ENCODE measurements at places on chromosomes 6 and 20.

GRCh38 chr6:36224918-36225461 is 28.4 kb downstream of the BRPF3 start:
- DNase-seq, result no peak

GRCh38 chr20:32823078-32823477 is 3.3 kb downstream of the MAPRE1 start:
- DNase-seq, result peak; percentile 6

- peak; percentile 5 for DNase-seq
These were observed 4.7 kb upstream of the MAP3K4 start for GRCh38 chr6:160986851-160987250.

DNA sequence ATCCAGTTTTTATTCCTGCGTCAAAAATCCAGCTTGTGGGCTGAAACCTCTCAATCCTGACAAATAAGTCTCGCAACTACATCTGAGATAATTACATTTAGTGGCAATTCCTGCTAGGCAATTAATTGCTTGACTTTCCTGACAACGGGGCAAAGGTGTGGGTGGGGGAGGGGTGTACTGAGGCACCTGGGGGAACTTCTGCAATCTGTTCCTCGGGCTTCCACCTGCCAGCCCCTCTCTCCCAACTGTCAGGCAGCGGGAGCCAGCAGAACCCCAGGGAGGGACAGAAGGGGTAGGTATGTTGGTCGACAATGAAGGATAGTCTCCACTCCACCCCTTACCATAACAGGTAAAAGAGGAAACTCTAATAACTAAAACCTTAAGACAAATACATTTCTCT is 6.8 kb downstream of the C6orf52 start:
- no peak for DNase-seq

DNA sequence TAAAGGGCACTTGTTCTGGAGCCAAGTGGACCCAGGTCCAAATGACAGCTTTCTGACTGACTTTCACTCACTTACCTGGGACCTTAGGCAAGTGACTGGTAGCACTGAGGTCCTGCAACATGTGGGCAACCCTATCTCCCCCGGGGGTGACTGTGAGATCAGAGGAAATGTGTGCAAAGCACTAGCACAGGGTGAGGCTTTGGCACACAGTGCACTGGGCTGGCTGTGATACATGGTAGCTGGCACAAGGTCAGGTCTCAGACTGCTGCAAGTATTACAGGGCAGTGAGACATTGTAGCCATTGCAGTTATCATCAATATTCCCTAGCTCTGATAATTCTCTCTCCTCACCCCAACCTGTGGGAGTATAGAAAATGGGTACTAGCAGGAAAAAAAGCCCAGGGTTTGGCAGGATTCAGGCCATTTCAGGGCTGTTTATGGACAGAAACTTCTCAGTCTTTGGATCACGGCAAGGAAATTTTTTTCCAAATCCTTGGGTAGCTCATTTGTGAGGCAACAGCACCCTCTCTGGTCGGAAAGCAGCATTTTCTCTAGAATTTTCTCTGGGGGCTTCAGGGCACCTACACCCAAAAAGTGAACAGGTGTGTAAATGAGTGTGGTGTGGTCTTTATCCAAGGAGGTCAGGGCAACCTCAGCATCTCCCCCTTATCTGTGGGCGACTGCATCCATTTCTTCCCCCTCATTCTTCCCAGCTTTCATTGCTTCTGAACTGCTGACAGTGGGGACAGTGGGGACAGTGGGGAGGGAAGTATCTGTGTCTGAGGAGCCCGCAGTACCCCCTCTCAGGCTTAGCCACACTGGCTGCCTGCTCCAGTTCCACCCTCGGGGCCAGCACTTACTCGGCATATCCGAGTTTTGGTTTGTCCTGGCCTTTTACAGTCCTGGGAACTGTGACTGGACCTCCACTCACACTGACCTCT is 148.7 kb upstream of the PHACTR3 start:
- DNase-seq, result peak; percentile 1

GRCh38 chr6:42118162-42119001 is 24.0 kb downstream of the C6orf132 start:
- no peak for DNase-seq

DNA sequence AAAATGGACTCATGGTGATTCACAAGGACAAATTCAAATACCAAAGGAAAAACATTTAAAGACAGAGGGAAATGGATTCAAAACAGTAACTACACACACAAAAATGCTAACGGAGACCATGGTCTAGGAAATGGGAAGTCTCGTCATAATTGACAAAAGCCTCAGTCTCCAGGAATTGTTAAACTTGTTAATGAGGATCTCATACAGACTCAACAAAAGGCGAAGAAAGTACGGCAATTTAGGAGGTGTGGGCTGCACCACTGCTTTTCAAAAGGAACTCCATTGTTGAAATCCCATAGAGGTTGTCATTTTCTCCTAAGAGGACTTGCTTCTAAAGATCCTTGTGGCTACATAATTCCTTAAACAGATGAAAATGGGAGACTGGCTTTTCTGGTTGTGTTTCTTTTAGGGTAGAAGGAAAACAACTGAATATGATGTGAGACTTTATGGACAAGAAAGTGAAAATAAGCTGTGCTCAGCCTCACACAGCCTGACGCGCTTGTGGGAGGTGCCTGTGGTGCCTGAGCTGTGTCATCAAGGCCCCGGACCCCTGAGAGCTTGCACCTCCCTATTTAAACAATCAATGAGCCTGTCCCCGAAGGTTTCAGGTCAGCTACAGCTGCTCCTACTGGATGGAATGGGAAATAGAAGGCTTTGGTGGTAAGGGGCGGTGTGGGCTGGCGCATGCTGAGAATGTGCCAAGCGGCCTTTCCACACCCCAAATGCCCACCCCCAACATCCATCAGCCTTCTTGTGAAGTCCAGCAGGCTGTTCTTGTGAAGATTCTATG is 2.5 kb upstream of the CLDN20 start:
- no peak for DNase-seq

DNA sequence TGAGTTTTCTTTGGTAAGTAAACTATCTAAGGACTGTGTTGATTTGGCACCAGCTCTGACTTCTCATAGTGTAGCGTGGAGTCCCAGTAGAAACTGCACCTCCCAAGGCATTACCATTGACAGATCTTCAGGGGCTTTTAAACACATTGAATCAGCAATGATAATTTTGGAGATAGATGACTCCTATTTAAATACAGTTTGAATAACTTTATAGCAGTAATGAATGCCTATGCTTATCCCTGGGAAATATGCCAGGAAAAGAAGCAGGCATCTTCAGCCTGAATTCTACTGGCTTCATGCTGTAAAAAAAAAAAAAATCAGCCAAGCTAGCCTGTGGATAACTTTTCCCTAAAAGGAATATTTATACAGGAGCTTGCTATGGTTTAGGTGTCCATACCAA is 895.9 kb downstream of the EYS start:
- no peak for DNase-seq

Data from CD4-positive, alpha-beta T cell treated with Interleukin-15 for 4 hours (primary cell).